ENCODE measurements at places on chromosomes 4 and X. TPM values are rescaled to one million over a fixed set of nuclear protein-coding genes. Genes with fewer than 3 reads are reported as not detected.
A peak's percentile ranks its signal among the peaks of the same experiment; 100 is the strongest.

Gene MAML3
- total RNA-seq: 1.1 TPM

Gene ASMT
- not detected for total RNA-seq

Gene SPINK2
- 2.0 TPM for total RNA-seq

Gene CYBB
- total RNA-seq: 0.25 TPM

Gene PAK3
- total RNA-seq: 3.7 TPM

Gene FAM53A
- total RNA-seq: 1.8 TPM

Gene DDX53
- total RNA-seq: not detected

Gene PCDH10
- total RNA-seq: not detected

DNA sequence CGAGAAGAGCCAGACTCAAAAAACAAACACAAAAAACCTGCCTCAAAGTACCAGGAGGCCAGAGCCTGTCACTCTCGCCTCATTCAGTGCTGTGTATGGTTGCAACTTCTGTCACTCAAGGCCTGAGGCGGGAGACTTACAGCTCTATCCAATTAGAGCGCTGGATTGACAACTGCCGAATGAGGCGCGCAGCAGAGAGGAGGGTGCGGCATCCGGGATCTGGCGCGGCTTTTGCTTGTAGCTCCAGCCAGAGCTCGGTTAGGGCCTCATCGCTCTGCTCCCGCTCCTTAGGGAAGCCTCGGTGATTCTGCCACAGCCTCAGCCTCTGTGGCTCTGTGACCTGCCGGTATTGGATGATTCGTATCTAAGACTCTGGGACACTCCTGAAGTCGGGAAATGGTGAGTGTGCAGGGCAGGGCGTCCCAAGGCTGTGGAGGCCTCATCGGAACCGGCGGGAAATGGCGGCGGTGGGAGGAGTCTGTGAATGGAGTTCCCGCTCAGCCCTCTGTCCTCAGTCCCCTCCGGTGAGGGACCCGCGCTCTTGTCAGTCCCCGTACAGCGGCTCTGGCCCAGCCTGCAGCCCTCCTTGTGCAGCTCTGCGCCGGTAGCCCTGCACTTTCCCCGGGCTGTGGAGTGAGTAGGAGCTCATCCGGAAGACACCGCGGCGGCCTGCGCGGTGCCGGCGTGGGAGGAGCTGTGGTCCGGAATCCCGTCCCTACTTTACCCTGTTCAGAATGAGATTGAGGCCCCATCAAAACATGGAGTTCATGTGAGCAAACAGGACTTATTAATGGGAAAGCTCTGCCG lies at the start of gene ZNF718:
Gene ZNF718, plus strand, starts transcription at position 227 of the 807 bp plus-strand sequence. Its CDS starts 170 bp downstream, at position 397.
- DNase-seq: peak; percentile 85

GRCh38 chr4:76090241-76090691 lies 15.8 kb downstream of the ART3 start:
- DNase-seq: peak; percentile 36

GRCh38 chr4:127425202-127425845 lies 207.4 kb upstream of the INTU start:
- no peak for DNase-seq

DNA sequence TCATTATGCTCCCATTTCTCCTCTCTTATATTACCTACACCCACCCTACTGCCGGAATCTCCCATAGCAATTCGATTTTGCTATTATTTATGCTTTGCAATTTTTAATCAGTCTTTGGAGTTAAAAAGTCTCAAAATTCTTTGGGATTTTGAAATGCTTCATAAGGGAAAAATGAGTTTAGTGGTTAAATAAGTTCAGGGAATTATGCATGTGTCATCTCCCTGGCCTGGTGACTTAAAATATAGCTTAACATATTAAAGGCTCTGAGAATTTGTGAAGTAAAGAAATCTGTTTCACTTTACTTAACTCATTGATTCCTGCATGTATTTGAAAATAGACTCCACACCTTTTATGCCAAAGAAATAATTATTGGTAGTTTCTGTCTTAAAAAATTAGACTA lies 185.1 kb upstream of the DIPK2B start:
- no peak for DNase-seq

- DNase-seq: no peak
Measured at GRCh38 chr4:117660668-117661067, 373.6 kb upstream of the NDST3 start.

- DNase-seq: no peak
Measured at GRCh38 chr4:39232100-39232499, 49.8 kb downstream of the WDR19 start.

- DNase-seq: peak; percentile 63
Measured at GRCh38 chrX:2628751-2629315, 62.3 kb upstream of the CD99 start.

- DNase-seq: no peak
Measured at GRCh38 chr4:143302536-143302935, 34.1 kb upstream of the GAB1 start.

- DNase-seq: no peak
Measured at GRCh38 chrX:112816908-112817307, 23.7 kb downstream of the AMOT start.

GRCh38 chr4:89486042-89486441 lies 178.4 kb upstream of the GPRIN3 start:
- no peak for DNase-seq

GRCh38 chr4:52850406-52851124 lies 11.6 kb upstream of the RASL11B start:
- DNase-seq: no peak

DNA sequence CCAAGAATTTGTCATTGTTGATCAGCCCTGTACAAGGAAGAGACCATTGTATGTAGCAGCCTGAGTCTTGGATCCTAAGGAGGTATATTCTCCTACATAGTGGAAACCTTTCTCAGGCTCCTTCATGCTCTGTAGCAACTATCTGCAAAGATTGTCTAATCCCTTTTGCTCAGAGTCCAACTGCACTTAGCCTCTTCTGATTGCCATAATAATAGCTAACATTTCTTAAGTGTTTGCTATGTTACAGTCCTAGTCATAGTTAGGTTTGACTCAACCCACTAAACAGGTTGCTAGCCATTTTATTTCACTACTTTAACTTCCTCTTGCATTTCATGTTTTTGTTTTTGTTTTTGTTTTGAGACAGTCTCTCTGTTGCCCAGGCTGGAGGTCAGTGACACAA lies 50.8 kb upstream of the SLC16A2 start:
- no peak for DNase-seq

DNA sequence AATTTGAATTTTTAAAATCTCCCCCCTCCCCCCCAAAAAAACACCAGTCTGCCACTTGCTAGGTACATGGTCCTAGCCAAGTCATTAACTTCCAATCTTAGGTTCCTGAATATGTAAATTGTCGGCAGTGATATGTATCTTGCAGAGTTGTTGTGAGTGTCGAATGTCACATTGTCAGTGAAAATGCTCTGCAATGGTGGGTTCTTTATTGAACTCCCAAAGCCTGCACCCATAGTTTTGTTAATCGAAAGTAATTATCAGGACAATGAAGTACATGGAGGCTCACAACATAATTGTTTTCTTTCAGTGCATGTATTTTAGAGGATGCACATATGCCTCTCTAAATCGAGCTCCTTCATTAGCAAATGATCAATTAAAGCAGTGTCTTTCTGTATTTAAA lies 185.6 kb upstream of the S100G start:
- no peak for DNase-seq

GRCh38 chr4:23006756-23007155 lies 314.0 kb downstream of the GBA3 start:
- no peak for DNase-seq

DNA sequence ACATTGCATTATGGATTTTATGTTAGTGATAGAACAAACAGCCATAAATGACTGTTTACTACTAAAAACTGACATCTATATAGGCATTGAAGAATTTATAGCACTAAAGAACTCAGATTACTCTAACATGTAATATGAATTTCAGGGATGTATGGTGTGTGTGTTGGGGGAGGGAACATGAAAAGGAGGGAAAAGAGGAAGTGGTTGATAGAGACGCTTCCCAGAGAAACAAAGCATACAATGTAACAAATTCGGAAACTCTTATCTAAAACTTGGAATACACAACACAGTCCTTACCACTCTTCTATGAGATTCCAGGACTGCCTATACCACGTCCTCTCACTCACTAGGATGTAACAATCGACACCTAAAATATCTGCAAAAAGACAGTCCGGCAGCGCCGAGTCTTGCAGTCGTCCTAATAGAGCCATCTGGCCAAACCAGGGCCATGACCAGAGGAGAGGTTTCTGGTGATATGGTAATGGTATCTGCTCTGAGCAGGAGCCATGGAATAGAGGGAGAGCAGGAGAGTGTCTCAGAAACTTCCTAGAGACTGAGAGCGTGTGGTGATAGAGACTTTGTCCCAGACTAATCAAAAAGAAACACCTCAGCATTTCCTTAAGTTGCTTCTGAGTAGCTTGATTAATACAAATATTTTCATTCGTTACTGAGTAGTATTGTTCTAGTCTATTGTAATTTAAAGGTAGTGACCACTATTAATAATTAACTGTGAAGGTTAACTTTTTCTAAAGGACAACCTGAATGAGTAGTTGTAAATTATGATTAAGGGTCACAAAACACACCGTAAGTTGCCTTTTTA lies 251.9 kb upstream of the ETNPPL start:
- no peak for DNase-seq

- no peak for DNase-seq
Measured at GRCh38 chr4:100294356-100294755, 104.1 kb upstream of the DDIT4L start.

DNA sequence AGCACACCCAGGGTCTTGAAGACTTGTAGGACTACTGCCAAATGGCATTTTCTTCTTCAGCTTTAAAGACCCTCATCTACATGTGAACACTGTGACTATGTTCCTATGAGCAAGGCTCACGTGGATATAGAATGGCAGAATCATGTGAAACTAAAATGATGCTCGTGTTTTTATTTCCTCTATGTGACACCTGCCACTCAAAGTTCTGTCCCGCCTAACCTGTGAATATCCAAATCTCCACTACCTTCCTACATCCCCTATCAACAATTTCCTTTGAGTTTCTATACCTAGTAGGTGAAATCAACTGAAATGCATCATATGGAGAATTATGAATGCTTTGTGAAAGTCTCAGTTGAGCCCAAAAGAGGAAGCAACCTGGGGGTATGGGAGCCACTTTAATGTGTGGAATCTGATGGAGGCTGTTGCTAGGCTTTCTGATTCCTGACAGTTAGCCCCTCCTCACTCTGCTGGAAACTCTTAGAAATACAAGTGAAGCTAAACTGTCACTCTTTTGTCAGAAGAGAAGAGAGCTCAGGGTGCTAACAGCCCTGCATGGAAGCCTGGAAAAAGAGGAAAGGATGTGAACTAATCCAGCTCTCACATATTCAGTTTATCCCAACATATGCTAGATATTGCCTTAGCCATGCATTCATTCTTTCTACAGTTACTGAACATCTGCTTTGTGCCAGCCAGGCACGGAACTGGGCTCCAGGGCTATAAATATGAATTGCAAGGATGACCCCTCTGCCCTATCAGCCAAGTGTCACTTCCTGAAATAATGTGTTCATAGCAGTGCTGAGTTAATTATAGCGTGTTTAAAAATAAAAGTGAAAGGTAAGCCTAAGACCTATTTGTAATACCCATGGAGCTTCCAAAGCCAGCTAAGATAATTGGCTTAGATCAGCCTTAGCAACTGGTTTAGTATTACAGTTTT lies 11.0 kb downstream of the LHFPL1 start:
- DNase-seq: no peak

DNA sequence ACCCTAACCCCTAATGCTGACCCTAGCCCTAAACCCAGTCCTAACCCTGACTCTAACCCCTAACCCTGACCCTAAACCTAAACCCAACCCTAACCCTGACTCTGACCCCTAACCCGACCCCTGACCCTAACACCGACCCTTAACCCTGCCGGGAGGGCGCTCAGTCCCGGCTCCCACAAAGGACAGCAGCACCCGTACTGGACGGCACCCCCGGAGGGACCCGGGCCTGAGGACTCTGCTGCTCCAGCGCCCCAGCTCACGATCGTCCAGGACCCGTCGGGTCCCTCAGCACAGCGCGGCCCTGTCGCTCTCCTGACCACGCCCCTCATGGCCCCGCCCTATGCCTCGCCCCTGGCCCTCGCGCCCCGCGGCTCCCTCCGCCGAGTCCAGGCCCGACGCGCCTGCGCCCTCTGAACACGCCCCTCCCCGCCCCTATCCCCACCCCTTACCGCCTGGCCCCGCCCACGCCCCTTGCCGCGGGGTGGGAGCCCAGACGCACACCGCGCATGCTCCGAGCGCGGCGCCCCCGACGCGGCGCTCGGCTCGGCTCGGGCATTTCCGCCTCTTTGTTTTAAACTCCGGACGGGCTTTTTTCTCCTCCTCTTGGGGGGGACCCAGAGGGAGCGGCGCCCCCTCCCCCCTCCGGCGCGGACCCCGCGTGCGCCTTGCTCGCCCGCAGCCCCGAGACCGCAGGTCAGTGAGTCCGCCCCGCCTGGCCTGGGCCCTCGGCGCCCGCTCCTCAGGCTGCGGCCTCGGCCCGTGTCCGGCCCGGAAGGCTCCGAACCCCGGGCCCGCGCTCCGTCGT lies at the start of gene PCGF3:
Gene PCGF3, plus strand, starts transcription at position 555 of the 805 bp plus-strand sequence. CDS start 27,849 bp downstream, outside the sequence.
- peak; percentile 94 for DNase-seq

DNA sequence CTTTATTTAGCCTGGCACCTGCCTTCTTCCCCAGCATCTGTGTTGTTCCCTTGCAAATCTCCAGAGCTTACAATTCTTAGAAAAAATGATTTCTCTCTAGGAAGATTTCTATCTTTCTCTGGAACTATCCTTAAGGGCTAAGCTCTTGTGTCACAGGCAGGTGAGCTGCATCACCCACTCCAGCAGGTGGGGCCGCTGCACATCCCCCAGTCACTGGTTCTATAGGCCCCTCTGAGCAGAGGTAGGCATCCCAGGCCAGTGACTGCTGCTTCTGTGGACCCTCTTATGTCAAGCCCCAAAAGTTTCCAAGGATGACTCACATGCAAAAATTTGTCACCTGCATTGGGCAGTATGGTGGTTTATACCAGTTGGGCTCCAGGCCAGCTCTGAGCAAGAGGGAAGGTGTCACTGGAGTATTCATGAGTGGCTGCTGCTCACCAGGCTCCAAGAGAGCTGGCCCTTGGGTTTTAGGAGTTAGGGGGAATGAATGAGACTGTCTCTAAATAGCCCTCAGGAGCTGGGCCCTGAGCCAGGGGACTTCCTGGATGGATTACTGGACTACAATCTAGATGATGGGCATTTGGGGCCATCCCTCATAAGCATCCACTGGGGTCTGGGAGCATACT lies 208.1 kb upstream of the EOLA2 start:
- DNase-seq: no peak
